ENCODE measurements at places on chromosomes 12 and 14.
A peak's percentile ranks its signal among the peaks of the same experiment; 100 is the strongest.

GRCh38 chr12:131163189-131163738 is 209.6 kb downstream of the ADGRD1 start:
- DNase-seq, result no peak

GRCh38 chr14:40058901-40059897 is 627.0 kb upstream of the FBXO33 start:
- DNase-seq, result no peak

DNA sequence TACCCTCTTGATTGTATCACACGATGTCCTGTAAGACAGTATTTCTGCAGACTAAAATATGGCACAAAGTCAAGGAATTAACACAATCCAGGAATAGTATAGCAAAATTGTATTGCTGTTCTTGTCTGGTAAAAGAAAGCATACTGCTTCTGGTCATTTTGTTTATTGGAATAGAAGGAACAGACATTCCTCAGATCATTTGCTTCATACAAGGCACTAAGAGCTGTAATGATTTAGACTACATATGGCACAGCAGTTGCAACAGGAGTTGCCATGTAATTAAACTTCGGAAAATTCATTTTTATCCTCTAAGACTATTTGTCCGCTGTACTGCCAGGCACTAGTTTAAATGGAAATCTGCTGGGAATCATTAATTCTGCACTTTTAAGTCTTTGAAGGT is 7.6 kb upstream of the KERA start:
- DNase-seq, result no peak

- no peak for DNase-seq
These were observed 2.8 kb downstream of the DIO2 start for GRCh38 chr14:80208461-80208860.

- DNase-seq, result no peak
These were observed 89.3 kb upstream of the MED13L start for GRCh38 chr12:116366824-116367223.

- DNase-seq, result peak; percentile 77
These were observed 186.4 kb downstream of the MSRB3 start for GRCh38 chr12:65464930-65465329.

DNA sequence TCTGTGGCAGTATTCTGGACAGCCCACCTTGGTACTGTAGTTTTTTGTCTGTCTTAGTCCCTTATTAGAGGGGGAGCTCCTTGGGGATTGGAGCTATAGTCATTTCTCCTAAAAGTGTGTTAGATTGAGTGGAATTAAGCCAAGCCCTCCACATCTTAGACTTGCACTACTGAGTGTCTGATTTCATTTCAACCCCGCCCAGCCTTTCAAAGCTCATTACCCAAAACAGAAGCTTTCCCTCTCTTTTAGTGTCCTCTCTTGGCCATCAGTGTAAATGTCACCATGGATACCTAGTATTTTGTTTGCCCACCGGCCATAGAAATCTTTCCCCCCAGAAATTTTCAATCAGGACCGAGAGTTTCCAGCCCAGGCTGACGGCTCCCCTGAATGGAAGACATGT is 74.5 kb downstream of the LRRC74A start:
- no peak for DNase-seq

DNA sequence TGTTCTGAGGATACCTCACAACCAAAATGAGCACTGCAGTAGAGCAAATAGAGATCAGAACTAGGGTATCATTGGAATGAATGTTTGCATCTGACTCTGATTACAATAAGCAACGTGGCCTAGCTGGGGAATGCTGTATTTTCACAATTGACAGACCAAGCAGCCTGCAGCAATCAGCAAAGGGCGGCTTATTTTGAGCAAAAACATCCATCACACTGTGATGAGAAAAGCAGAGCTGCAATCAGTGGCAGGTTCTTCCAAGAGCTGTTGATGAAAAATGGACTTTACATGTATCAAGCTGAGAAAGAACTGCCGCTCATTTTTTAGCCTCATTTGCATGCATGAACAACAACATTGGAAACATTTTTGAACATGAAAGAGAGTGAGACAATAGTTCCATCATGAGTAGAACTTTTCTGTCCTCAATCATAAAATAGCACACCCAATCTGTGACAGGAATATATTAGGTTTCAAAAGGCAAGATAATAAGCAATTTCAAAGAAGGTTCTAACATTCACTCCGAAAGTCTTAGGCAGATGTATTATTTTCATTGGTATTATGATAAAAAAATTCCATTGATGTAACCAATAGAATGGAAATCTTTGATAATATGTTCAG is 249.7 kb upstream of the FBXO33 start:
- DNase-seq, result no peak

DNA sequence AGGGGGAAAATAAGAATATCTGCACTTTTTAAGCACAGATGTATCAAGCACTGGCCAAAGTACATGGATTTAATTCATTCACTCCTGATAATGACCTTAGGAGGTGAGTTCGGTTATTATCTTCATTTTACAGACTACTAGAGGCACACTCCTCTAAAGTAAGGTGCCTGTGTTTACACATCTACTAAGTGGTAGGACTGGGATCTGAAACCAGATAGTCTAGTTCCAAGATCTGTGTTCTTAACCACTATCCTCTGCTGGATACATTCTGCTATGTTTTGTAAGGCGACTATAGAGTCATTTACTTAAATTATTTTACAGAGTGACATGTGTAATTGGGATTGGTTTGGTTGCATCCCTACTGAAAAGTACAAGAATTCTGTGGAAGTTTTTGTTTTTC is 175.3 kb downstream of the ESR2 start:
- no peak for DNase-seq

- no peak for DNase-seq
These were observed 31.3 kb downstream of the ACTN1 start for GRCh38 chr14:68947802-68948201.

DNA sequence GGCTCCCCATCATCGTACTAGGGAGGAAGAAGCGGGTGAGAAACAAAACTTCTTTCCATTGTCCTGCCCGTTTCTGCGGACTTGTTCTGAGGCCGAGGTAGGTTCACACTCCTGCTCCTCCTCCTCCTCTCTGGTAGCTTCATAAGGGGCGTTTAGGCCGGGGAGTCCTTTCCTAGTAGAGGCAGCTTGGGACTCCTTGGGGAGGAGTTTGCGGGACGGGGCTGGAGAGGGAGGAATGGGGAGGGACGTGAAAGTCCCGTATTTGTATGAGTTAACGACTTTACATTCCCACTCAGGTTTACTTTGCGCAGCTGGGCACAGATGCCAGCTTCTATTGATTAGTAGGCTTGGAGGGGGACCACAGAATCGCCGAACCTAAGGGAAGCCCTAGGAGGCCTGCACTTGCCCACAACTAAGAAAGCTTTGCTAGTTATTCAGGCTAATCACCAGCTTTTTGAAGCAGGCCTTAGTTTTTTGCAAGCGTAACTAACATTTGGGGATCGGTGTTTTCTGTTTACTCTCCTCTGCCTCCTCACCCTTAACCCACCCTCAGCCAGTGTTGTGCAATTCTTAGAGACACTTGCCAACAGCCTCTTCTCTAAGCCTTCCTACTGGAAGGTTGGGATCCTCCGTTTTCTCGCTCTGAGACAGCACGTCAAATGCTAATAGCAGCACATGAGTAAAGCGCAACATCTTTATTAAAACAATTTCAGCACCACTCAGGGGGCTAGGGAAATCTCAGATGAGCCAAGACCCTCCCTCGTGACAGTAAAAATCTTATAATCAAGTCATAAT is 499 bp downstream of the RNASE4 start:
- DNase-seq, result peak; percentile 8

DNA sequence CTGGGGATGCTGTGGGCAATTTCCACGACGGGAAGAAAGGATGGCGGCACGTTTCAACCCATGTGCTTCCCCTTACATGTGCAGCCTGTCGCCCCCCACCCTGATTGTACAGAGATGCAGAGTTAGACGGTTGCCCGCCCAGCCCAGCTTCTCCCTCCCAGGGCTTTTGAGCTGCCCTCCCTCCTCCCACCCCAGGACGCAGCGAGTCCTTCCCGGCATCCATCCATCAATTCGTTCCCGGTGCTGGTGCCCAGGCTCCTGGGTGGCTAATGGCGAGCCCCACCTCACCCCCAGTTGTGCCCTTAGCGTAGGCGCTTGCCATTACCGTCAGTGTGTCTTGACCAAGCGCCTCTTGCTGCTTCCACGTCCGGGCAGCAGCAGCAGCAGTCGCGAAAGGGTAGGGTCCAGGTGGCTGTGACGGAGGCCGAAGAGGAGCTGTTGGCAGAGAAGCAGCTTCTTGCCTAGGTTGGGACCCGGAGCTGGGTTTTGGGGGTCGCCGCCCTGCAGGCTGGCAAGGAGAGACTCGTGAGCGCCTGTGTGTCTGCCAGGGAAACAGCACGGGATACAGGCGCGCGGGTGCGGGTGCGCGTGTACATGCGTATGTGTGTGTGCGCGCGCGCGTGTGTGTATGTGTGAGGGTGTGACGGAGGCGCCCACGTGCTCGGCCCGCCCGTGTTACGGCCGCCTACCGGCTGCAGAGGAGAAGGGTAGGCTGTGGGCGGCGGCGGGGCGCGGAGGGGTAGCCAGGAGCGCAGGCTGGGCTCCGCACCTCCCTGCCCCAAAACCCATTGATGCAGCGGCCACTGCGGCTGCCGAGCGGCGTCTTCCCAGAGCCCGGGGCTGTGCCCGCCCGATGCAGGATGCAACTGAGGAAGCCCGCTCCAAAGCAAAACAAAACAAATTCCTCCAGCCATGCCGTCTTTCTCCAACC is at the start of gene SLC6A15:
Gene SLC6A15, minus strand, starts transcription at position 602 of the 931 bp plus-strand sequence. CDS start 20,679 bp downstream, outside the sequence.
- no peak for DNase-seq

DNA sequence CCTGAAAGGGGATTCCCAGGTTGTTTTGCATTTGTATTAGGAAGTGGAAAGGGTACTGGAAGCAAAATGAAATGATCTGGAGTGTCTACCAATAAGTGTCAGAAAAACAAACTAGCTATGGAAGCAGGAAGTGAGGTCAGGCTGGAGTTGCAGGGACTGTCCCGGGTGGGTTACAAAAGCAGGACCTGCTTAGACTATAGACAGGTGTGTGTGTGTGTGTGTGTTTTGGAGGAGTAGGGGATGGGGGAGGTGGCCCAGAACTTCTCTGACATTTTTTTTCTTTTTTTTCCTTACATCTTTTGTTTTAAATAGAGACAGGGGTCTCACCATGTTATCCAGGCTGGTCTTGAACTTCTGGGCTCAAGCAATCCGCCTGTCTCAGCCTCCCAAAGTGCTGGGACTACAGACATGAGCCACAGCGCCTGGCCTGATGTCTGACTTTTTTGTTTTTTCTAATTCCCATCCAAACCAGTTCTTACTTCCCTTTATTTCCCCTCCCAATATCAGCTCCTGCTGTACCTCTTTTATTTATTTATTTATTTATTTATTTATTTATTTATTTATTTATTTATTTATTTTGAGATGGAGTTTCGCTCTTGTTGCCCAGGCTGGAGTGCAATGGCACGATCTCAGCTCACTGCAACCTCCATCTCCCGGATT is 512 bp upstream of the RND1 start:
- no peak for DNase-seq

DNA sequence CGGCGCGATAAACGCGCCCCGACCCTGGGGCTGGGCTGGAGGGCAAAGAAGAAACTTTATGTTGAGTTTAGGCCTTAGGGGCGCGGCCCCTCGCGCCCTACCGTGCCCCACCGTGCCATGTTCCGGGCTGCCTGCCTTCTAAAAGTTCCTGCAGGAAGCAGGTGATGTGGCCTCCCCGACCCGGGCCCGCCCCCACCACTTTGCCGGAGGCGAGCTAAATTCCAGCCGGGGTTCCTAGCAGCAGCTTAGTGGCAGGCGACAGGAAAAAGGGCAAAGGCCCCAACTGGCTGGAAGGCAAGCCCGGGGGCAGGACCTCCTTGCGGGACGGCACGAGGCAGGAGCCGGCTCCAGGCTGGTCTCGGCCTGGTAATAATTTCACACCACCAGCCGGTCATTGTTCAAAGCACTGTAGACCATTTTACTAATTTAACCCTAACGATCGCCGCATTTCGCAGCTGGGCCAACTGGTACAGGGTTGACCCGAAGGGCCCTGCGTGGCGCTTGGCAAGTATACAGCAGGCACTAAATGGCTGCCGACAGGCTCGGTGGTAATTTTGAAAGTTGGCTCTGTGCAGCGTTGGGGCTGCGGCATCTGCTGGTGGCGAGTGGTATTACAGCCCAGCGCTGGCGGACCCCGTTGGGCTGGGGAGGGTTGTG is 895 bp upstream of the CCDC88C start:
- DNase-seq, result no peak

- no peak for DNase-seq
These were observed 124.3 kb downstream of the PPHLN1 start for GRCh38 chr12:42450248-42450647.

DNA sequence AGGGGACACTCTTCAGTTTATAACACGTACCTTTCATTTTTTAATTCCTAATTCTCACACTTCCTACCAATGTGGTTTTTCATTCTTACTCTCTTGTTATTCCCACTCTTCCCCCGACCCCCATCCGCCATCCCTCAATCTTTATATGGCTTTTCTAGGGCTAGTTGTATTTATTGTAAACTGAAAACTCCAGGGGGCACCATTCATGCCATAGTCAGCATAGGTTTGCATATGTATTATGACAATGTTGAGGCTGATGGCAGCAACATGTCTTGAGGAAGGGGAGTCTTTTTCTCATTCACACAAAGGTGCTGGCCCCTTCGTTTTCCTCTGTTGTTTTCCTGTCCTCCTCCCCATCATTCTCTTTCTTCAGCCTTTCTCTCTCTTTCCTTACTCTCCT is 27.7 kb upstream of the LTA4H start:
- DNase-seq, result no peak

DNA sequence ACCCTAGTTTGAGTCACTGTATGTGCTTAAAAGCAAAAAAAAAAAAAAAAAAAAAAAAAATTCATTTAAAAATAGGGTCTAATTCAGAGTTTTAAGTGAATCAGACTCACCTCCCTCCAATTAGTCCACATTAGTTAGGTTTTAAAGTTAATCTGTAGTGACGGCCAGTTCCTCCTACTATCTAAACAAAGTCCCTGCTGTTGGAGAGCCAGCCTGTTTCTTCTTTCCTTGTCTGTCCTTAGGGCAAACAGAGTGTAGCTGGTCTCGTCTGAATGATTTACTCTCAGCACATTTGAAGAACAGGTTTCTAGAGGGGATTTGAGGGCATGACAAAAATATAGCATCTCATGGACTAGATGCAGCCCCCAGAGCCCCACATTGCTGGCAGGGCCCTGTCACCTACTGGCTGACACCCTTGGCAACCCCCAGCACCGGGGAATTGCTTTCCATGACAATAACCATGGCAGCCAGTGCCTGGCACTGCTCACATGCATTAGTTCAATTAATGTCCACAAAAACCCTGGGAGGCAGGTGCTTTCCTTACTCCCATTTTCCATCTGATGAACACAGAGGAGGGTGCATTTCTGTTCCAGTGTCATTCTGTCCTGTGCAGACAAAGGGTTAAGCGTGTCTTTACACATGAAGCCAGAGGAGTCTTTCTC is 138.3 kb downstream of the PLXNC1 start:
- DNase-seq, result no peak

DNA sequence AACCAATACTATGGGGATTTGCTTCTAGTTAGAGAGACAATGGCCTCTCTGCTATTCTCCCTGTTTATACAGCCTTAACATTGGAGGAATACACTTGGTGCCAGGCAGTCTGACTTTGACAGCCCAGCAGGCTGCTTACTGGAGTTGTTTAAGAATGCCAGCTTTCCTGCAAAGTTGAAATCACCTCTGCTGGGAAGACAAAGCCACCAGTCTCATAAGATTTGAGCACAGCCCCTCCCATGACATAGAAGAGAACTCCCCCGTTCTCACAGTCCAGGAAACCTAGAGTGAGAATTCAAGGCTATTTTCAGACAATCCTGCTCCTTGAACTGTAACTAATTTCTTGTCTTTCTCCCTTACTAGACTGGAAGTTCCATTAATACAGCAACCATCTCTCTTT is 21.1 kb upstream of the CATSPERB start:
- no peak for DNase-seq

- DNase-seq, result no peak
These were observed 226.9 kb downstream of the MON2 start for GRCh38 chr12:62693376-62694050.
